ENCODE measurements at places on chromosomes 12 and 14.

GRCh38 chr12:22625762-22626294 lies 857 bp downstream of the ETNK1 start:
- peak; percentile 34 for DNase-seq

- no peak for DNase-seq
These were observed 12.3 kb downstream of the EP400 start for GRCh38 chr12:131962069-131962468.

DNA sequence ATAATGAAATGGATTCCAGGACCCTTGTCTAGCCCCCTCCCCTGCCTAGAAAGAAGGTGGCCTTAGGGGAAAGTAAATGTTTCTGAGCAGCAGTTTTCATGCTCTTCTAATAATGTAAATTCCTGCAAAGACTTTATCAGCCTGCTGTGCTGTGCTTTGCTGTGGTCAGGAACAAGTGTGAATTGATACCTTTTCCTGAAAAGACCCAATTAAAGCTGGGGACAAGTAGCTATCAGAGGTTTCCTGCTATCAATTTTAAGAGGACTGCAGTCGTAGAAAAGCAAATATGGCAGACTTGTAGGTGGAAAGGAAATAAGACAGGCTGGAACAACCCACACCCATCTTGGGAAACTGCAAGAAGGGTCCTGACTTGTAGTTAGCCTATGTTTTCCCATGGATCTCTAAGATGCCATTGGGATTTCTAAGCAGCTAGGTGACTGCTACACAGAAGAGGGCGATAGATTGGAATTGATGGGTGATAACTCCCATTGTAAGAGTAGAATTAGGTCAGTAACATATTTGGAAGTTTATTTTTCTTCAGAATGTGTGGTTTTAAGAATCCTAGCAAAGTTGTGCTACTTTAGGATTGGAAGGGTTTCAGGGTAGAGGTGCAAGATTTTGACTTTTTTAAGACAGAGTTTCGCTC lies 3.1 kb downstream of the DYNLL1 start:
- no peak for DNase-seq

GRCh38 chr12:113889076-113889475 lies 77.0 kb downstream of the RBM19 start:
- DNase-seq: no peak

DNA sequence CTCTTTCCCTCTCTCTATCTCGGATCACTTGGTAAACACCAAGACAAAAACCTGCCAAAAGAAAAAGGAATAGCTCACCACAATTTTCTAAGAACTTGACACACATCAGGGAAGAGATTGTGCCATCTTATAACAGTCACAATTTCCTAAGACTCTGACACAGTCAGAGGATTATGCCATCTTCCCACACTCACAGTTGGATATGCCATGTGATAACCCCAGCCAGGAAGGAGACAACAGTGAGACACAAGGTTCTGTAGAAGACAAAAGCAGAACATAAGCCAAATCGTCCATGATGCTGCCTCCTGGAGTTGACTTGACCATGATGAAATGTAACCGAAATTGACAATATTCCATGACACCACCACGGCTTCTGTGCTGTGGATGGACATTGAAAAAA lies 2.8 kb upstream of the CLEC9A start:
- no peak for DNase-seq

DNA sequence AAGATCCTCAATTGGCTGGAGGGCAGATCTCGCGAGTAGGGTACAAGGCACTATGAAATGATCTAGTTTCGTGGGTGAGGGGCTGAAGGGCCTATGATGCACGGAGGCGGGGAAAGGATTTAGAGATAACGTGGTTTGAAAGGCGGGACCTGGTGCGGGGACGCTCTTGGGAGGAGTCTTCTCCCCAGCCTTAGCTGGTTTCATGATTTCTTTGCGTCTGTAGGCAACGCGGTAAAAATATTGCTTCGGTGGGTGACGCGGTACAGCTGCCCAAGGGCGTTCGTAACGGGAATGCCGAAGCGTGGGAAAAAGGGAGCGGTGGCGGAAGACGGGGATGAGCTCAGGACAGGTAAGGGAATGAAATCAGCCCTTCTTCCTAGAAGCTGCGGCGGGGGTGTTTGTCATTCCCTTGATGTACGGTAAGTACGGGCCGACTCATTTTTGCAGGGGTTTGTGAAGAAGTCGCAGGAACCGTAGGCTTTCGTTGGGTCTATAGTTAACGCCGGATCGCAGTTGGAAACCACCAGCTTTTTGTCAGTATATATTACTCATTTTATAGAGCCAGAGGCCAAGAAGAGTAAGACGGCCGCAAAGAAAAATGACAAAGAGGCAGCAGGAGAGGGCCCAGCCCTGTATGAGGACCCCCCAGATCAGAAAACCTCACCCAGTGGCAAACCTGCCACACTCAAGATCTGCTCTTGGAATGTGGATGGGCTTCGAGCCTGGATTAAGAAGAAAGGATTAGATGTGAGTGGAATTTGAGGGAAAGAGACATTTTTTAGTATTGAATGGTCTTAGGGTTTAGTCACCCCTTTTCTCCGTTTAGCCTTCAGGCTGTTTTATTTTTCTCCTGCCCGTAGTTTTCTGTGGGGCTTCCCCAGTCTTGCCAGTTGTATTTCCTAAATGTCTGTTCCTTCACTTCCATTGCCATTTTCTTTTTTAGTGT lies 602 bp downstream of the APEX1 start:
- peak; percentile 87 for DNase-seq

- no peak for DNase-seq
These were observed 143.9 kb upstream of the SSTR1 start for GRCh38 chr14:38063711-38064320.

- no peak for DNase-seq
These were observed 119.6 kb downstream of the SLC8A3 start for GRCh38 chr14:70069186-70069585.

- DNase-seq: no peak
These were observed 5.6 kb downstream of the TCP11L2 start for GRCh38 chr12:106308121-106308520.

DNA sequence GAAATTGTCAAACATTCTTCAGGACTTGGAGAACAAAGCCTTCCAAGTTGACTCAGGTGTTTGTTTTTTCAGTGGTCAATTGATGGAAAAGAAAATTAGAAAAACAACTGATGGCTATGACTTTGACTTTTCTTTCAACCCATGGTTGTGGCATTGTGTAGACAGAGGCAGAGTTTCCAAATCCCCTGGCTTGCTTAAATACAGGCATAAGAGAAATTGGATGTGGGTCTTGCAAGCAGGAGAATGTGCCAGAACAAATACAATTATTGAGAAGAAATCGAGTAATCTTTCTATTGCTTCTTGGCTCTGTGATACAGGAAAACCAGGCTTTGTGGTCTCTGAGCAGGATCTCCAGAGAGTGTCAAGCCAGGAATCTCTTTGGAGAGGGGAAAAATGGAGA lies 40.9 kb upstream of the FRMD6 start:
- no peak for DNase-seq

DNA sequence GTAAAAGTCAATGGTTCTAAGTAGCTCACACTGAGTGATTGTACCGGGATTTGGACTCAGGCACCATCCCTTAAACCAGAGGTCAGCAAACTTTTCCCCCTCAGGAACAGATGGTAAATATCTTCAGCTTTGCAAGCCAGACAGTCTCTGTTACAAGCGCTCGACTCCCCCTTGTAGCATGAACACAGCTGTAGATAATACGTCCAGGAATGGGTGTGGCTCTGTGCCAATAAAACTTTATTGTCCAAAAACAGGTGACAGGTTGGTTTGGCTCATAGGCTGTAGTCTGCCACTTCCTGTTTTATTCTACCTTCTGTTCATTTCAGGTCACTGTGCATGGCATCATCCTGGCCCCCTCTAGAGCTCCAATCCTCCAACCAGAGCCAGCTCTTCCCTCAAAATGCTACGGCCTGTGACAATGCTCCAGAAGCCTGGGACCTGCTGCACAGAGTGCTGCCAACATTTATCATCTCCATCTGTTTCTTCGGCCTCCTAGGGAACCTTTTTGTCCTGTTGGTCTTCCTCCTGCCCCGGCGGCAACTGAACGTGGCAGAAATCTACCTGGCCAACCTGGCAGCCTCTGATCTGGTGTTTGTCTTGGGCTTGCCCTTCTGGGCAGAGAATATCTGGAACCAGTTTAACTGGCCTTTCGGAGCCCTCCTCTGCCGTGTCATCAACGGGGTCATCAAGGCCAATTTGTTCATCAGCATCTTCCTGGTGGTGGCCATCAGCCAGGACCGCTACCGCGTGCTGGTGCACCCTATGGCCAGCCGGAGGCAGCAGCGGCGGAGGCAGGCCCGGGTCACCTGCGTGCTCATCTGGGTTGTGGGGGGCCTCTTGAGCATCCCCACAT lies 7.6 kb downstream of the BDKRB1 start:
- DNase-seq: no peak

DNA sequence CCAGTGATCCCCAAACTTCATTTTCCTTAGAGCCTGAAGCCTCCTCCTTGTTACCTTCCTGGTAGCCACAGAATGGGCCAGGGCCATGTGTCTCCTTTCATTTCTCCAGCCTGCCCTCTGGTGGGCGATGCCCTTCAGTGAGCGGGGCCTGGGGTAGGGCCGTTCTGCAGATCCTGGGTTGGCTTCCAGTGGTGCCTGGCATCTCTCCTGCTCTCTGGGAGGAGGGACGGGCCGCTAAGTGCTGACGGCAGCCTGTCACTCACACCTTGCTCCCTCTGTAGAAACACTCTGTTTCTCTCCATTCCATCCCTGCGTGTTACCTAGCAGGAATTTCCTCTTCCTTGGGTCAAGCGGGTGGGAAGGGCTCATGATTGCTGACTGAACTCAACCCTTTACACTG lies 232.1 kb downstream of the CACNA1C start:
- DNase-seq: no peak

DNA sequence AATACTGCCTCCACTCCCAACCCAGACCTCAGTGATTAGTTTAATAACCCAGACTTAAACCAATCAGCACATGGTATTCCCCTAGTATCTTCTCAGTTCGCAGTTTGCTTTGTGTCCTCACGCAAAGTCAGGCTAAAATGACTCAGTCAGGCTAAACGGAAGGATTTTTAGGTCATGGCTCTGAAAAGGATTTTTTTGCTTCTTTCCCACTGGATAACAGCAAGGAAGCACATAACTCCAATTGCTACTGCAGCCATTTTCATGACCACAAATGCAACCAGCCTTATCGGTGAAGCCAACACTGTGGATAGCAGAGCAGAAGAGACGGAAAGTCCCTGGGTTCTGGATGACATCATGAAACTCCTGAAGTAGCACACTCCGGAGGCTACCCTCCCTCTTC lies 67.7 kb downstream of the ZC3H14 start:
- DNase-seq: no peak

DNA sequence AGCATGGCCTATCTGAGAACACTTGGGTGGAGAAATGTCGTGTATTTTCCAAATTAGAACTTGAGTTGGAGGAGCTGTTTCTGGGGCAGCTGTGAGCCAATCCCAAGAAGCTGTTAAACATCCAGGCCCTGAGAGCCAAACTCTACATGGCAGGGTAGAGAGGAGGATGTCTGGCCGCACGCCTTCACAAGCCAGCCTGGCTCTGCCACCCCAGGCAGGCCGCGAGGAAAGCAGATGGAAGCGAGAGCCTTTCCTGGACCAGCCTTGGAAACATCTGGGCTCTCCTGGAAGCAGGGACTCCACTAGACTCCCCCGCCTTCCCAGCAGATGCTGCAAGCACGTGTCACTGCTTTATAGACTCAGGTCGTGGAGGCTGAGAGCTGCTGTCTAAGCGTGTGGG lies 312.8 kb upstream of the FKBP4 start:
- DNase-seq: no peak

DNA sequence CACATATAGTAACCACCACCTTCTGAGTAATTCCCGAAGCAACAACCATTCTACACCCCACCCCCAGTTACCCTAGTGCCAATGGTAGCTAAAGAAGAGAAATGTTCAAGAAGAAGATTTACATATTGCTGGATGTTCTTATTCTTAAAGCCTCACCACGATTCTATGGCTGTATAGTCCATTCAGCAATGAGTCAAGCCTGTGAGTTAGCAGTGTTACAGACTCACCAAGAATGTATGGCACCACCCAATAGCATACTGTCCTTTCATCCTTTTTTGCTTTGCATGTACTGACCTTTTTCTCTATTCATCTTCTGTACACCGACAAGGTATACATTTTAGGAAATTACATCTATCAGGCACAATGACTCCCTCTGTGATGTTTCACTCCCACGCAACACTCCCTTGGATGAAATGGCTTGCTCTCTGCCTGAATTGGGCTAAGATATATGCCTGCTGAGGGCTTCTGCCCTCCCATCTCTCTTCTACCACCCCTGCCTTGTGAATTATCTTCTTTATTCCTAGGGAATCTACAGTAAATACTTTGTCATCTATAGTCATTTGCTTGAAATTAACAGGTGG lies 945.8 kb downstream of the DIO2 start:
- DNase-seq: no peak

DNA sequence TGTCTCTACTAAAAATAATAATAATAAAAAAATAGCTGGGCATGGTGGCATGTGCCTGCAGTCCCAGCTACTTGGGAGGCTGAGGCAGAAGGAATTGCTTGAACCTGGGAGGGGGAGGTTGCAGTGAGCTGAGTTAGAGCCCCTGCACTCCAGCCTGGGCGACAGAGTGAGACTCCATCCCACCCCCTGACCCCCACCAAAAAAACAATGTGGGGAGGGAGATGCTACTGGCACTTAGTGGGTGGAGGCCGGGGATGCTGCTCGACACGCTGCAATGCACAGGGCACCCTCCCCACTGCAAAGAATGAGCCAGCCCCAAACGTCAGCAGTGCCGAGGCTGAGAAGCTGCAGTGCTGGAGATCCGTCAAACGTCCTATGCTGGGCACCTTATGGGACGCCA lies 77.5 kb upstream of the MAP1LC3B2 start:
- no peak for DNase-seq

DNA sequence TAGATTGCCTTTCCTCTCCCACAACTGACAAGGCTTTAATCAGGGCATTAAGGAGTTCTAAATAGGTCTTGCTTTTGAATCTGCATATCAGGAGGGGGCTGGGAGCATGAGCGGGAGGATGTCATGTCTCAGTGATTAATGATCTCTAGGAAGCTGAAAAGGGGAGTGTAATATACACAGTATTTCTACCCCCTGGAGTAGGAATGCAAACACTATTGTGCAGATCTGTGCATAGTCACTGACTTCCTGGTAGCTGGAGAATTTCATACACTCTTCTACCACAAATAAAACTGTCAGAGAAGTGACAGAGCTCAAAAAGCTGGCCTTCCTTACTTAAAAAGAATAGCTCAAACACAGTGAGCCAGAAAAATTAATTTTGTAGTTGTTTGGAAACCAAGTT lies 65.8 kb downstream of the RIC8B start:
- DNase-seq: no peak

- no peak for DNase-seq
These were observed 46.0 kb downstream of the ZFYVE1 start for GRCh38 chr14:72980863-72981262.

- no peak for DNase-seq
These were observed 60.7 kb downstream of the VCPKMT start for GRCh38 chr14:50055461-50056228.

All from stimulated activated naive CD4-positive, alpha-beta T cell treated with Interleukin-2 at 50 U/mL for 16 hours (primary cell).